CD4-positive, alpha-beta T cell treated with Interleukin-12 subunit alpha and Interleukin-12 subunit beta, for 1 hour (primary cell): ENCODE measurements at places on chromosomes 3 and 15.

DNA sequence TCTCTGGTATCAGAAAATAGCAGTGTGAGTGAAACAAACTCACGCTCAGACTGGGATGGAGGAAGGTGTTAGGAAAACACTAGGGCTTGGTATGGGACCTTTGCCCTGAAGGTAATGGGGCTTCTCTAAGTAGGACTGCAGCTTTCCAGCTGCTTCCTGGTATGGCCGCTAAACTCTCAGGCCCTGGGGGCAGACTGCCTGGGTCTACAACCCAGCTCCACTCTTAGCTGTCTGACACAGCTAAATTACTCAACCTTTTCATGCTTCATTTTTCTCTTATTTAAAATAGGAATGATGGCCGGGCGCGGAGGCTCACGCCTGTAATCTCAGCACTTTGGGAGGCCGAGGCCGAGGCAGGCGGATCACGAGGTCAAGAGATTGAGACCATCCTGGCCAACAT lies 5.2 kb upstream of the YEATS2 start:
- no peak for DNase-seq

- no peak for DNase-seq
Measured at GRCh38 chr15:95327183-95327525, 1003.3 kb upstream of the NR2F2 start.

DNA sequence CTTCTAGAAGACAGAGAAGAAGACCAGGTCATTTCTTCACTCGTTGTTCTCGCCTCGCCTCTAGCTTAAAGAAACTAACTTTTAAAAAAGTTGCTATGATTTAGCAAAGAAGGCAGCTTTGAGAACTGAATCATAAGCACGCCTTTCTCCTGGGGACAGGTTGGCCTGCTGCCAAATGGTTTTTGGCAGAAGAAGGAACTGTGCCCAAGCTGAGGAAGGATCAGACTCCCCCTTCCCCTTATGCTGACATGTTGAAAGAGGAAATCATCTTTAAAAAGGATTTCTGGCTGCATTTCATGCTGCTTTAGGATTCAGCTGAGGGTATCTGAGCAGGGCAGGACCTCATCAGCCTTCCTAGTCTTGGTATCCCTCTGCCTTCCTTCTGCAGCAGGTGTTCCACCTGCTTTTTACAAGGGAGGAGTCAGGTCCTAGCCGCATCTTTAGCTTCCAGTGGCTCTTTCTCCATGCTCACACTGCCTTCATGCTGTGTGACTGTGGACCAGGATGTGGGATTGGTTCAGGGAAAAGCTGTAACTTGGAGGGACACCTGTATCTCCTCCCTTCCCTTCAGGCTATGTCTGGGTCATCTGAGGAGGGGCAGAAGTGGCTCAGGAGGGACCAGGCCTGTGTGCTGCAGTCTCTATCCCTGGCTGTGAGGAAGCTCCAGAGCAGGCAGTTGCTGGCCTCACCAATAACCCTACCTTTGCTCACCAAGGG lies 34.1 kb upstream of the HACD2 start:
- DNase-seq = peak; percentile 32

GRCh38 chr3:16382845-16383244 lies 117.8 kb downstream of the OXNAD1 start:
- DNase-seq = no peak

GRCh38 chr3:194738254-194739093 lies 52.8 kb downstream of the FAM43A start:
- DNase-seq = no peak

DNA sequence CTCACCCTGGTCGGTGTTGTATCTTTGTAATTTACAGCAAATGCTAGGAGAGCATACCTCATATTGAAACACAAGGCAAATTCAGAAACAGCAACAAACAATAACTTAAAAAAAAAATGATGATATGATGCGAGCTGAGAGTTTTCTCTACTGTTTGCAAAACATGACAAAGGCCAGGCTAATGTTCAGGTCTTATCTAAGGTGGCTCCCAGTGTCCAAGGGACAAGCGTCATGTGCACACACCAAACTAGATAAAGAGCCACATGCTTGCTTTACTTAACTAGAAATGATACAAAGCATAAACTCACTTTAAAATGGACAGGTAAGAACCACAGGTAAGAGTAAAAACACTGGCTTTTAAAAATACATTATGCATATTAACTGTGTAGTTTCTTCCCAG lies 375.9 kb downstream of the FOXP1 start:
- DNase-seq = no peak

- DNase-seq = no peak
Measured at GRCh38 chr3:66709532-66709931, 208.7 kb upstream of the LRIG1 start.

- DNase-seq = peak; percentile 2
Measured at GRCh38 chr15:51281368-51281967, 56.9 kb downstream of the CYP19A1 start.

GRCh38 chr3:112649478-112649735 lies 8.5 kb upstream of the CCDC80 start:
- no peak for DNase-seq

GRCh38 chr15:74406992-74407705 lies 26.6 kb downstream of the SEMA7A start:
- no peak for DNase-seq

- no peak for DNase-seq
Measured at GRCh38 chr15:73957785-73958184, 31.5 kb downstream of the LOXL1 start.

DNA sequence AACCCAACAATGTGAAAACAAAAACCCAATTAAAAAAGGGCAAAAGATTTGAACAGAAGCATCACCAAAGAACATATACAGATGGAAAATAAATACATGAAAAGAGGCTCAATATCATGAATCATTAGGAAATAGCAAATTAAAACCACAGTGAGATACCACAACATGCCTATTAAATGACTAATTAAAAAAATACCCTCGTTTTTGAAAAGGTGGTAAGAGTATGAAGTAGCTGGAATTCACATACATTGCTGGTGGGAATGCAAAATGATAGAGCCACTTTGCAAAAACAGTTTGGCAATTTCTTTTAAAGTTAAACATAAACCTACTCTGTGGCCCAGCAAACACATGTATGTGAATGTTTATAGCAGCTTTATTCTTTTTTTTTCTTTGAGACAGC lies 75.8 kb downstream of the B3GNT5 start:
- no peak for DNase-seq

- DNase-seq = no peak
Measured at GRCh38 chr3:178711753-178712152, 175.5 kb downstream of the KCNMB2 start.

DNA sequence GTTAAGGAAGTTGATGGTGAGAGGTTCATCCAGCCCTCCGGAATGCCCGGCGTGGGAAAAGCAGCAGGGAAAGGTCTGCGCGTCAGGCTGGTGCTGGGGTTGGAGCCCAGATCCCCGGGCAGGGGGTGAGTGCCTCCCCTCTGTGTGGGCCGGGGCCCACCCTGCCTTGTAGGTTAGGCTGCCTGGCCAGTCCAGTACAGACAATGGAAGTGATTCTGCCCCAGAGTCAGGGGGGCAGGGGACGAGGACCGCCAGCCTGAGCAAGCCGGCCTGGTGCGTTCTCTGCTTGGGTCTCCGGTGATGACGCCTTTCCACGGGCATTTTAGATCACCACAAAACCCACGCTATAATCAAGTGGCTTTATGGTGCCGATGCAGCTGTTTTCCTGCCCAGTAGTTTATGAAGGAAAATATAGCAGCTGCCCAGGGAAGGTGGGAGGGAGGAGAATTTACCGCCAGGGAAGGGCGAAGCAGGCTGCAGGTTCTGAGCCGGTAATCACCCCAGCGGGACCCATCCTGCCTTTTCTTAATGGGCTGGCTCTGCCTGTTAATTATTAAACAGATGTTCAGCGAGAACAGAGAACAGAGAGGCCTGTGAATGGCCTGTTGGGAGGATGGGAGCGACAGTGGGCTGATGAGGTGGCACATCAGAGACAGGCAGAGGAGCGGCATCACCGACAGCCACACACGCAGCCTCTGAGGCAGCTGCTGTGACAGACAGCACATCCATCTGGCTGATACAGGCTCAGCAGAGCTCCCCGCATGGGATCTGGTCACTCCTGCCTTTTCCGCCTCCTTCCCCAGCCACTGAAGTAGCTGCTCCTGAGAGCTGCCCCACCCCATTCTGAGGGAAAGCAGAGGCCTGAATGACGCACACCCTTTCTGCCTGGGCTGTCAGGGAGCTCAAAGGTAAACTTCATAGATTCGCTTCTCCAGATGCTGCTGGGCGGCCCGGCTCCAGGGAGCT lies 35.2 kb downstream of the BDH1 start:
- DNase-seq = no peak

DNA sequence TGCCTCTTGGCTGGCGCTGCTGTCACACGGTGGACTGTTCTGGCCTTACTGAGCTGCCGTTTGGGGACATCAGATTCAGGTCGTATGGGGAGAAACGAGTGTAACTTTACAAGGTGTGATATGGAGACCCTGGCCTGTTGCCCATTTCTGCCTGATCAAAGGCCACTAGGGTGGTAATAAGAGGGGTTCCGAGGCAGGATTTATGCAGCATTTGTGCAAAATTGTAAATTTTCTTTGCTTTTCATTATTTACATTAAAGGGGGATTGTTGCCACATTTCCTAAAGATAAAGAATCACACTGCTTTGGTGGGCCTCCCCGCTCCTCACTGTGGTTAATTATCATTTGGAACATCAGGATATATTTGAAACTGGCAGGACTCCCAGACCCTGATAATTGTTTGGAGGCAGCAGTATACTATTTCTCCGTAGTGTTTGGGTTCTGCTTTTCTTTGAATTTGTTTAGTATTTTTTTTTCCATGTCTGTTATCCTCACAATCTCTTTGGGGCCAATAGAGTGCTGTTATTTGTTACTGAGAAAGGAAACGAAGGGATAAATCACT lies 891 bp downstream of the NXPE3 start:
- DNase-seq = no peak
